Anterior cingulate cortex (tissue), 58 donors: ENCODE measurements at places on chromosomes 3 and 15.

GRCh38 chr3:130516645-130517512, at the start of gene COL6A6:
Gene COL6A6 (plus strand): TSS chr3:130517177. CDS start chr3:130560365, 43,188 bp downstream.
- DNase-seq = no peak

DNA sequence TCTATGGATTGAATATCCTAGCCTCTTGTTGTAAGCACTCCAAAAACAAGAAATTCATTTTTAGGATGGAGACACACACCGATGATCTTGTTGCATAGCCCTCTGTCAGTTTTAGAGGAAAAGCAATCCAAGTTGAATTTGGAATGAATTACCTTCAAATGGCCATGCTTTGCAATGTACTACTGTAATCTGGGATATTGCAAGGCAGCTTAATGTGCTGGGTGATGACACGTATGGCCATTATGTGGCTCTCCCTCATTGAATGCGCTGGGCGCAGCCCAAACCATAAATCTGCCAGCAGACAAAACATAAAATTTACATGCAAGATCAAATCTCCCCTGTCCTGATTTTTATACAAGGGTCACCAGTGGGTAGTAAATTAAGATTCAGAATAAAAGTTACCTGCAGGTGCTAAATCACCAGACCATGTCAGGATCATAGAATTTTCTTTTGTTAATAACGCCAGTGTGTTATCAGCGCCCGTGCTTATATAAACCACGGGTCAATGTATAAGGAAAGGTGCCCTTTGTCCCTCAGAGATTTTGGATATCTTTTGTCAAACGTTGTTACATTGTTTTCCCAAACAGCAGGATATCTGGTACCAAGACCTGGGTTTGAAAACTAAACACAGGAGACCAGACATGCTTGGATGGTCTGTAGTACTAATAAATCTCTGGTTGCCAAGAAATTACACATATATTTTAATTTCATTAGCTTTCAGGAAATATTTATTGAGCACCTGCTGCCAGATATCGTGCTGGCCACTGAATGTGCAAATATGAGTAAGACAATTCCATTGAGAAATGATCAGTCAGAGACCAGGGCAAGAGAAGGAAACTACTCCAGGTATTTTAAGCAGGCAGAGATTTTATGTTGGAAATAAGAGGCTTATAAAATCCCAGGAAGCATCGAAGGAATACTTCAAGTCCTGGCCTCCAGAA, 237.1 kb downstream of the EBLN2 start:
- DNase-seq = no peak

DNA sequence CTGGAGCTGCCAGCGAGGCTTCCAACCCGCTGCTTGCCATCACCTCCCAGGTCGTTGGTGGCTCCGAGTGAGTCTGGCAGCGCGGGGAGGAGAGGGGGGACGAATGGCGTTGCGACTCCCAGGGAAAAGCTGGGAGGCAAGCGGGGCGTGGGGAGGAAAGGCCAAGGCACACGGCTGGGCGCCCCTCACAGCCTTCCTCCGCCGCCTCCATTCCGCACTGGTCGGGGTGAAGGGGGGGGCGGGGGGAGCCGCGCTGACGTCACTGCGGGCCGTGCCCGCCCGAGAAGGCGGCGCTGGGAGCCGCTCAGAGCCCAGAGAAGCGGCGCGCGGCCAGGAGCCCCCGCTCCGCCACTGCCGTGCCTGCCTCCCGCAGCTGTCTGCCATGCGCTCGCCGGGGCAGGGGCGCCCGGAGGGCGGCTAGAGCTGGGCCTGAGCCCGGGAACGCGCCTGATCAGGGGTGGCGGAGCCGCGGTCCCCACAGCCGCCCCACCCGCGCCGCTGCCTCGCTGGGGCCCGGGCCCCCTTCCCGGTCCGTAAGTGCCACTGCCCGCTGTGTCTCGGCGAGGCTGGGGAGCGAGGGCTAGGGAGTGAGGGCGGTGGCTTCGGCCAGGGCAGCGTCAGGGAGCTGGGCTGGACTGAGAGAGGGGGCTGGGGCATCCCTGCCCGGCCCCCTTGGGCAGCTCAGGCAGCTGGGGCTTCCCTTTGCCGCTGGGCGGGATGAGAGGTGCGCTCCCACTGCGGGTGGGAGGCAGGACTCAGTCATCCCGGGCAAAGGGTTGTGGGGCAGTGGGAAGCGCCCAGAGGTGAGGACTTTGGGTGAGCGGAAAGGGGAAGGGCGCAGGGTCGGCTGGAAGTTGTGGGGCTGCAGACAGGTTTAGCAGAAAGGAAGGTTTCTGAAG, 27.8 kb upstream of the POLG start:
- peak; percentile 60 for DNase-seq

- no peak for DNase-seq
Observed at GRCh38 chr15:69185706-69186105, 25.3 kb downstream of the GLCE start.

GRCh38 chr3:127107002-127107401, 85.9 kb upstream of the PRR23E start:
- DNase-seq = no peak

GRCh38 chr3:129618186-129618820, 11.8 kb upstream of the PLXND1 start:
- DNase-seq = no peak

GRCh38 chr3:132343018-132343612, 25.9 kb downstream of the ACP3 start:
- DNase-seq = peak; percentile 5

GRCh38 chr3:89644716-89645115, 537.3 kb downstream of the EPHA3 start:
- no peak for DNase-seq

DNA sequence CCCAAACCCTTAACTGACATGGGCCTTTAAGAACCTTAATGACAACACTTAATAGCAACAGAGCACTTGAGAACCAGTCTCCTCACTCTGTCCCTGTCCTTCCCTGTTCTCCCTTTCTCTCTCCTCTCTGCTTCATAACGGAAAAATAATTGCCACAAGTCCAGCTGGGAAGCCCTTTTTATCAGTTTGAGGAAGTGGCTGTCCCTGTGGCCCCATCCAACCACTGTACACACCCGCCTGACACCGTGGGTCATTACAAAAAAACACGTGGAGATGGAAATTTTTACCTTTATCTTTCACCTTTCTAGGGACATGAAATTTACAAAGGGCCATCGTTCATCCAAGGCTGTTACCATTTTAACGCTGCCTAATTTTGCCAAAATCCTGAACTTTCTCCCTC, 49.9 kb downstream of the PGPEP1L start:
- DNase-seq = no peak

DNA sequence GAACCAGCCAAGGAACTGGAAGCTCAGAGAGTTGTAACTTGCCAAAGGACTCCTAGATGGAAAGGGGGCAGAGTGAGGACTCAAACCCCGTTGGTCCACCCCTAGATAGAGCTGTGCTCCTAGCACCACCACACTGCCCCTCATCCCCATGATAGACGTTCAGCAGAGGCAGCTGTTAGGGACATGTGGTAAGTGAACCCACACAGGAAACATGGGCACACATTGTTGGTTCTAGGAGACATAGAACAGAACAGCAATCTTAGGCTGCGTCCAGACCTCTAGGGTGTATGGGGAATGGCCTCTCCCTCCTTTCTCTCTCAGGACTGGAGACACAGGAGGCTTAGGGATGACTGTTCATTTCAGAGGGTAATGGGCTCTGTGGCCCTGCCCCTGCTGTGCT, 102.7 kb downstream of the ANP32A start:
- DNase-seq = no peak

DNA sequence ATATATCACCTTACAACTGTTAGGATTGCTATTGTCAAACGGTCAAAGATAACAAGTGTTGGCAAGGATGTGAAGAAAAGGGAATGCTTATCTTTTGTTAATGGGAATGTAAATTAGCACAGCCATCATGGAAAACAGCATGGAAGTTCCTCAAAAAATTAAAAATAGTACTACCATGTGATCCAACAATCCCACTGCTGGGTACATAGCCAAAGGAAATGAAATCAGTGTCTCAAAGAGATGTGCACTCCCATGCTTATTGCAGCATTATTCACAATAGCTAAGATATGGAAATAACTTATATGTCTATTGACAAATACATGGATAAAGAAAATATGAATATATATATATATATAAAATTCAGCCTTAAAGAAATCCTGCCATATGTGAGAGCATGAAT, 274.6 kb downstream of the EDEM1 start:
- no peak for DNase-seq

DNA sequence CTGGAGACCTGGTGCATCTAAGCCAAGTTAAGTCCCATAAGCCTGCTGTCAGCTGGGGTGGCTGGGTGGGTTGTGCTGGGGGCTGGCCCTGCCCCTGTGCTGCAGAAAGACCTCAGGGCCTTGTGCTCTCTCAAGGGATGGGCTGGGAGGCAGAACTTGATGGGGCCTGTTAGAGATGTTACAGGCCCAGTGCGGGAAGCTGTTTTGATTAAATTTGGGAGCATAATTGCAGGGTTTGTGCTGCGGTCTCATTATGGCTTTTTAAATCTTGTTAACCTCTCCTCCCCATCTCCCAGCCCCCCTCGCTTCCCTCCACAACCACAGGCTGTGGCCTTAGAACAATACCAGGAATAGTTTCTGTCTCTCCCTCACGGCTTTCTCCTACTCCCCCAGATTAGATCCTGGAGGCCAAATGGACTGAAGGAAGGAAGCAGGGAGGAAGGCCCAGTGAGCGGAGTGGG, 87.6 kb upstream of the TLE3 start:
- DNase-seq = no peak

GRCh38 chr3:10693457-10693856, 122.6 kb upstream of the SLC6A11 start:
- no peak for DNase-seq

DNA sequence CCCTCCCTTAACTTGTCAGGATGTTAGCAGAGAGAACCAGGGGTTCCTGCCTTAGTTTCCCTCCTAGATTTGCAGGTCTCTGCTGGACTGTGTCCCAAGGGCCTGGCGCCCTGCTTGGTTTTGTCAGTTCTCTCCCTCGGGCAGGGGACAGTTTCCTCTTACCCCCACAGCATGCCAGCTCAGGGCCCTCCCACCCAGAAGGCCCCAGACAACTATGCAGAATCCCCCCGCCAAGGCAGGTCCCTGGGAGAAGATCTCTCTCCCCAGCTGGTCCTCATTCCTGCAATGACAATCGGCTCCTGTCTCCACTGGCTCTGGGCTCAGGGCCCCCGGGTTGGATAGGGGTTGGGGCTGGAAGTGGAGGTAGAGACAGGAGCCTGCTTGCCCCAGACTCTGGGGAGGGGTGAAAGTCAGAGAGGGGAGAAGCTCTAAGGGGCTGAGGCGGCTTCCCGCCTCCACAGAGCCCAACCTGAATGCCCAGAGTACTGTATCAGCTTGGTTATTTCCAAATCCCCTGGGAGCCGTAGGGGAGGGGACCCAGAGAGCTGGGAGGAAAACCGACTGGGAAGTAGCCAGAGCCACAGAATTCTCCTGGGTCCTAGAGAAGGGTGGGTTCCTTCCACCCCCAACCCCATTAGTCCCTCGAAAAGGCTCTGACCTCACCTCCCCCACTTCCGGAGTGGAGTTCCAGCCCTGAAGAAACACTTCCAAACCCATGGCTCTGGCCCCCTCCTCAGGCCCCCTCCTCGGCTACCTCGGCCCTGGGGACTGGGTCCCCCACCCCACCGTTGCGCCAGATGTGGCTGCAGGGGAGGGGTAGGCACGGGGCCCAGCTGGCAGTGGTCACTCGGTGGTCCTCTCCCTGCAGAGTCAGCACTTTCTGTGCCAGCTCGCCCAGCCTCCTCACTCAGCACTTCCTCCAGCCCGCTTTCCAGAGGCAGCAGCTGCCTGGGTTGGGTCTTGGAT, 3.8 kb upstream of the LOXL1 start:
- DNase-seq = no peak

- DNase-seq = peak; percentile 5
Observed at GRCh38 chr3:24680214-24680967, 185.7 kb upstream of the THRB start.

DNA sequence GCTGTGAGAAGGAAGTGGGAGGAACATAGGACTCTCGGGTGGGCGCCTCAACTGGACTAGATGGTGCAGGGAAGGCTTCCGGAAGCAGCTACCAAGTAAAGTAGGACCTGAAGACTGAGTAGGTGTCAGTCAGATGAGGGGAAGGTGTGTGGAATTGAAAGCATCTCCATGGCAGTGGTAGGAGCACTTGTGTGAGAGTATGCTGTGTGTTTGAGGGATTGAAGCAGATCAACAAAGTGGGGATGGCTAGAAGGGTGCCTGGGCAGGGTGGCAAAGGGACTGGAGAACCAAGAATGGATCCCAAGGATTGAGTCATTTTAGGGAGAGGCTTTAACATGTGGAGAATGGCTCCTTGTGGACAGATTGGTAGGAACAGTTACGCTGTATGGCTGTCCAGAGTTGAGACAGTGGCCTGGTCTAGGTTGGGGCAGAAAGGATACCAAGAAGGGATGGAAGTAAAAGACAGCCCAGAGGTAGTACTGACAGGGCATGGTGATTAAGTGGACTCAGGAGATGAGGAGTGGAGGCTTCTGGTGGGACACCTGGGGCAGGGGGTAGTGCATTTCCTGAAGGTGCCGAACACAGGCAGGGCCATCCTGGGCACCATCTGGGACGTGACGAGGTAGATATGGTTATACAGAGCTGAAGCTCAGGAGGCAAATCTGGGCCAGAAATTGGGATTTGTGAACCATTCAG, 1.5 kb downstream of the UQCC5 start:
- no peak for DNase-seq

DNA sequence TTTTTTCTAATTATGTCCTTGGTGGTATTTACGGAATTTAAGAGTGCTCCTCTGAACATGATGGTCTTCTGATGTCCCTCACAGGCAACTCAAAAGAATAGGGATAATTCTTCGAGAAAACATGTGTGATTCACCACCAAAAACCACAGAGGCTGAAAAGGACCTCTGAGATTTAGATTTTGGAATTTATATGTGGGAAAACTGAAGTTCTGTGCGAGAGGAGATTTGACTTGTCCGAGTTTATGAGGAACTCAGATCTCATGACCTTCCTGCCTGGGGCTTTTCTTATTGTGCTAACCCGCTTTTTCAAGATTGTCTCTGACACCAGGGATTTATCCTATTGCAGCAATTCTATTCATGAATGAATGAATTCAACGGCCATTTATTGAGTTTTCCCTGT, 142.4 kb downstream of the FAM43A start:
- no peak for DNase-seq

DNA sequence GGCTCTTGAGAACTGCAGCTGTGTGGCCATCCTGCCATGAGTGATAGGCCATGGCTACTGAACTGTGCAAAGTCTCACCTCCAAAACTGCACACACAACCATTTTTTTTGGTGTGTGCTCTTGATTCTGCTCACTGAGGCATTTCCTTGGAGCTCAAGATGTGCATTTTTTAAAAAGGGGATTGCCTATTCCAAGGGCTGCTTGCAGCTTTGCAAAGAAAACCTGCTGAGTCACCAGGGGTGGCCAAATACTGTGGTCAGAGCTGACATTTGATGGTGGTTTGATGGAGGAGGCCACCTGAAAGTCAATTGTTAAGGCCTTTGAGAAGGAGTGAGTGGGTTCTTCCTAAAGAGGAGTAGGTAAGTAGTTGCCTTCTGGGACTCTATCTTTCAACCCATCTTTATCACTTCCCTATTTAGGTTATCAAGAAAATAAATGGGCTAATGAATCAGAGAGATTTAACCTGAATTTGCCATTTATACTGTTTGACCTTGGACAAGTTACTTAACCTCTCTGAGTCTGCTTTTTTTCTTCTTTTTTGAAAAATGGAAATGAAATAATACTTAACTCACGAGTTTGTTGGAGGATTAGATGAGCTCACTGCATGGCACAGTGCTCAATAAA, 87.9 kb downstream of the CHST2 start:
- no peak for DNase-seq
